ENCODE measurements at places on chromosomes 11 and 22.

GRCh38 chr22:25111579-25112517, 87.8 kb upstream of the CRYBB3 start:
- peak; percentile 26 for DNase-seq

DNA sequence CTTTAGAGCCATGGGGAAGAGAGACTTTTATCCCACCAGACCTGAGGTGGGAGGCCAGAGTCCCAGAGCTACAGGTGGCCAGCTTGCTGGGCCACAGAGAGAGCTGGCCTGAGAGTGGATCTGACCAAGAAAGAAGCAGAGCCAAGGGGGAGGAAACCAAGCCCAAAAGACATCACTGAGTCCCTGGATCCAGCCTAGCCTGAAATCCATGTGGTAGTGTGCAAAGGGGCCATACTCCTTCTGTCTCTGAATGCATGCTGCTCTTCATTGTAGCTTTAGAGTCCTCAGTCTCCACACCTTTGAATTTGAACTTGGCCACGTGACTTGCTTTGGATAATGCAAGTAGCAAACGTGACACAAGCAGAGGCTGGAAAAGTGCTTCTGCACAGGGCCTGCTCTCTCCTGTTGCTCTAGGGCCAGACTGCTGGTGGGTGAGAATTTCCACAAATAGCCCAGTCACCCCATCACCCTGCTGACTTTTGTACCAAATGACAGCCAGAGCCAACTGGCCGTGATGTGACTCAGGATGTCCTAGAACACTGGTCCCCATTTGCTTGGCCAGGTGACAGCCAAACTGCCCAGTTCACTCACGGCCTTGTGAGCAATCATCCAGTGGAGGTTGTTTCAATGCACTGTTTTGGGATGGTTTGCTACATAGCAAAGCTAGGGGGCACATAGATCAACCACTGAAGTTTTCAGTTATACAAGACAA, 93.6 kb downstream of the DHCR7 start:
- DNase-seq = no peak

- DNase-seq = no peak
These were observed 15.6 kb downstream of the PISD start for GRCh38 chr22:31646186-31647019.

GRCh38 chr11:126430581-126431335, 75.3 kb downstream of the ST3GAL4 start:
- no peak for DNase-seq

GRCh38 chr22:36337365-36338130, 50.2 kb downstream of the MYH9 start:
- DNase-seq = no peak

DNA sequence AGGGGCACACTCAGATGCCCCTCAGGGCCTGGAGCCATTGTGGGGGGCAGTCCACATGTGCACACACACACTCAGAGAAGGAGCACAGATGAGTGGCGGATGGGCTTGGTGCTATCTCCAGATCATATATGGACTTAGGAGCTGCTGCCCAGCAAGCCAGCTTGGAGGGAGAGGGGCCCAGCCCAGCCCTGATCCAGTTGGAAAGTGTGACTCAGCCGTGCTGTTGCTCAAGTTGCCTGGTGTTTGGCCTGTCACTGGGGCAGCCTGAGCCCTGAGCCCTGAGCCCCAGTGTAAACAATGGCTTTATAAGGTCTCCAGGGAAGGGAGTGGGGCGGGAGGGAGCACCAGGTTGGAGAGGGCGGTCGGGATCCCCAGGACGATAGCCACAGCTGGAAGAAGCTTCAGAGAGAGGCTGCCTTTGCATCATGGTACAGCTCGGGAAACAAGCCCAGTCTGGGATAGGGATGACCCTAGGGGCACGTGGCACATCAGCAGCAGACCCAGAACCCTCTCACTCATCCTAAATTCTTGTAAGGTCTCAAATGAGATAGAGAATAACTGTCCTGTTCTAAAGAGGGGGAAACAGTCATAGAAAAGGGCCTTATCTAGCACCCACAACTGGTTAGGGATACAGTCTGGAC, 4.8 kb downstream of the SELENOM start:
- no peak for DNase-seq

GRCh38 chr11:59283311-59283710, 70.6 kb upstream of the MPEG1 start:
- DNase-seq = no peak

DNA sequence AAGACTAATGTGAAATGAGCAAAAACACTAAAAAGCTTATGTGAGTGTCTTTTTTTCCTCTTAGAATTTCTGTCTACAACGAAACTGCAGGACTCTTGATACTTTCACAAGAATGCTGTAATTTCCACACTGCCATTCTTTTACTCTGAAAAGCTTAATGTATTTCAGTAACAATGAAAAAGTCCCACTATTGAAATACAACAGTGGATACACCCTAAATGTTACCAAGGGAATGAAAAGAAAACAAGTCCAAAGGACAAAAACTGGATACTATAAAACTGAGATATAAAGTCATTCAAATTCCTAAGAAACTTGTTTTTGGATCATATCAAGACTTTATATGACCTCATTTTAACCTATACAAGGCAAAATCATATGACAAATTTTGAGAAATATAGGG, 77.4 kb downstream of the SOX6 start:
- DNase-seq = no peak

GRCh38 chr11:72864702-72865655, 50.8 kb downstream of the ATG16L2 start:
- no peak for DNase-seq

DNA sequence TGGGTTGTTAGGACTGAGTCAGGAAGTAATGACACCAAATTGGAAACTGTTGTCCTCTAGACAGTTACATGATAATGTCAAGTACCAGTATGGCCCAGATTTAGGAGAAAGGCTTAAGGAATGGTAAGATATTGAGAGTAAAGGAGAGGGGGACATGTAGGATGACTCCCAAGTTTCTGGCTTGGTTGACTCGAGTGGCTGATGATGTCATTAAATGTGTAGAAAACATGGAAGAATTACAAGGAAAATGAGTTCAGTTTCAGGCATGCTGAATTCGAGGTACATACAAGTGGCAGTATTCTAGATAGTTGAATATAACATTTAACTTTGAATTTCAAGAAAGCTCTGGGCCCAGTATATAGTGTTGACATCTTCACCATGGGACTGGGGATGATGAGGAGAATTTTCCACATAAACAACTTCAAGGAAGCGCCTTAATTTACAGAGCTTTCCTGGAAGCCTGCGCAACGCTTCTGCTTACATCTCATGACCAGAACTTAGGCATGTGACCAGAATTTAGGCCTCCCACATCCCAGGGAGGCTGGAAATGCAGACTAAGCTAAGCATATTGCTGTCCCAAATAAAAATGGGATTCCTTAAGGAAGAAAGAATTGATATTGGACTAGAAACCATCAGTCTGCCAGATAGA, 3.8 kb downstream of the CFAP300 start:
- DNase-seq = no peak

GRCh38 chr11:104443387-104443786, 279.4 kb upstream of the PDGFD start:
- DNase-seq = no peak

DNA sequence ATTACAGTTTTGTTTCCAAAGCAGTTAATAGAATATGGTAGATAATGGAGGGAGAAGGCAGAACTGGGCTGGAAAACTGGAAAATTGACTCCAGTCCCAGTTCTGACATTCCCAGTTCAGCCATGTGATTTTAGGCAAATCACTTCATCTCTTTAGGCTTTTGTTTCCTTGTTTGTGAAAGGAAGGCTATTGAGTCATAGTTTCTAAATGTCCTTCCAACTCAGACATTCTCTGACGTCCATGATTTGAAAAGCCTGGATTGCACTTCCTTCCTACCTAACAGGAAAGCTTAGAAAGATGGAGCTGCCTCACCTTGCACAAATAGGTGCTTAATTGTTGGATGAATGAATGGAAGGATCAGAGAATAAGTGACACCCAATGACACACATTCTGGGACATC, 19.8 kb upstream of the GALNT18 start:
- no peak for DNase-seq

DNA sequence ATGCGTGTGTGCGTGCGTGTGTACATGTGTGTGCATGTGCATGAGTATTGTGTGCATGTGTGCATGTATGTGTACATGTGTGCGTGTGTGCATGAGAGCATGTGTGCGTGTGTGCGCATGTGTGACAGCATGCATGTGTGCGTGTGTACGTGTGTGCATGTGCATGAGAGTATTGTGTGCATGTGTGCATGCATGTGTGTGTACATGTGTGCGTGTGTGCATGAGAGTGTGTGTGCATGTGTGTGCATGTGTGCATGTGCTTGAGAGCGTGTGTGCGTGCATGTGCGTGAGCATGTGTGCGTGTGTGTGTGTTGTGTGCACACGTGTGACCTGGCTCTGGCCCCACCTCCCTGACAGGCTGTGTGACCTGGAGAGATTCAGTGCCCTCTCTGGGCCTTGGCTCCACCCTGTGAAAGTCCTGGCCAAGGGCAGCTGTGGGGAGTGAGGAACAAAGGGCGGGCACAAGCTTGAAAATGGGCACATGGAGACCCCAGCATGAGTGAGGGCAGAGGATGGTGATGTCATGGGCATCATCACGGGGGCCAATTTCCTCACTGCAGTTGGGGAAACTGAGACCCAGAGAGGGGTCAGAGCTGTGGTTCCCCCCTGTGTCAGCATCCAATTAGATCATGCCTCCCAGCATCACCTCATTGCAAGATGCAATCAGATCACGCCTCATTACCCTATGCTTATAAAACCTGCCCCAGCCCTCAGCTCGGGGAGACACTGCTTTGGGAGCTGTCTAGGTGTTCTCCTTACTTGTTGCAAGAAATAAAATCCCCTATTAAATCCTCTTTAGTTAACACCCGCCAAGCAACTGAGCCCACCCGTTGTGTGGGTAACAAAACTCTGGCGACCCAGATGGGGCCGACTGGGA, 658 bp downstream of the ACY3 start:
- no peak for DNase-seq

- no peak for DNase-seq
These were observed 20.4 kb downstream of the ASCC2 start for GRCh38 chr22:29817724-29818123.

All from stimulated activated CD8-positive, alpha-beta memory T cell treated with anti-CD3 and anti-CD28 coated beads, Interleukin-4, amount 100 ng/mL, for 48 hours (primary cell).